ENCODE measurements at places on chromosomes 5 and 9.
A peak's percentile ranks its signal among the peaks of the same experiment; 100 is the strongest.

GRCh38 chr5:85843535-85843934, 774.2 kb upstream of the COX7C start:
- no peak for DNase-seq

DNA sequence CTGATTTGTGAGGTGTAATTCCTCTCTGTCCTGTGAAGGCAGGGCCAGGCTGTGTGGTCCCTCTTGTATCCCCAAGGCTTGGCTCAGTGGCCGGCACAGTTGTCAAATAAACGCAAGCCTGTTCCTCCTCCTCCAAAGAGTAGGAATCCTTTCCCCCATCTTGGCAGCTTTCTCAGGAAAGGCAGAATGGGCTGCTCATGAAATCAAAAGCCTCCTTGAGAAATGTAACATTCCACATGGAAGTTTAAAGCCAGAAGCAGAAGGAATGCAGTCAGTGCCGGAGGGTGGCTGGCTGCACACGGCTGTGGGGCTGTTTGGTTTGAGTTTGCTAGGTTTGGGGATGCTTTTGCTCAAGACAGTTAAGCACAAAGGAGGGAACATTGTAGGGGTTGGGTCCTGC, 34.5 kb upstream of the MED10 start:
- DNase-seq, result no peak

- no peak for DNase-seq
These were observed 18.9 kb downstream of the RALGPS1 start for GRCh38 chr9:126933334-126933980.

DNA sequence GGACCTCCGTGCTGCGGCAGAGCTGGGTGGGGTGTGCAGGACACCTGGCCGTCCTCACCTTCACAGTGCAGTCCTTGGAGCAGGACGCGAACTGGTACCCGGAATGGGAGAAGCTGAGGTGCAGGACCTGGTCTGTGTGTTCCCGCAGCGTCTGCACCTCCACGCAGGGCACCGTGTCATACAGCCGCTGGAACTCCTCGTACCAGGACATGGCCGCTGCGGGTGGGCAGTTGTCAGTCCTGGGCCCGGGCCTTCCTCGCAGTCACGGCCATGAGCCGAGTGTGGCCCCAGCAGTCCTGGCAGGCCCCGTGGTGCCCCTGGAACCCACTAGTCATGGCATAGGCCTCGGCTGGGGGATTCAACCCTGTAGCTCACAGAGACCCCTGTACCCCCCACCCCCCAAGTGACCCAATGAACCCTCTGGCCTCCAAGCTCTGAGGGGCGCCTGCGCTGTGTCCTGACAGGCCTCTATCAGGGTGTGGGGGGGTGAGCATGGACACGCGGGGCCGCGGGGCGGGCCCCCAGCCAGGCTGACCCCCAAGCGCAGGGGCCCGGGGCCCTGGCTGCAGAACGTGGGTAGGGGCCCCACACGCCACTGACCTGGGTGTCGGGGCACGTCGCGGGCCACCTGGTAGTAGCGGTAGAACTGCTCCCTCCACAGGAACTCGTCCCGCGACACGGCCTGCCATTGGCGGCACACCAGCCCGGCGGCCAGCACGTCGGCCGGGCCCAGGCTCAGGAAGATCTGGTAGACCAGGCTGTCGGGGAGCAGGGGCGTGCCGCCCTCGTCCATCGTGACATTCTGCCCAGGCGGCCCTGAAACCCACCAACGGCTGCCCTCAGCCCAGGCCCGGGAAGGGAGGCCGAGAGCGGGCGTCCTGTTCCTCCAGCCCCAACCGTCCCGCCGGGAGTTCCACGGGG, 987 bp downstream of the FBXW5 start:
- DNase-seq, result peak; percentile 25

- DNase-seq, result no peak
These were observed 93.5 kb downstream of the FGF1 start for GRCh38 chr5:142592365-142592764.

DNA sequence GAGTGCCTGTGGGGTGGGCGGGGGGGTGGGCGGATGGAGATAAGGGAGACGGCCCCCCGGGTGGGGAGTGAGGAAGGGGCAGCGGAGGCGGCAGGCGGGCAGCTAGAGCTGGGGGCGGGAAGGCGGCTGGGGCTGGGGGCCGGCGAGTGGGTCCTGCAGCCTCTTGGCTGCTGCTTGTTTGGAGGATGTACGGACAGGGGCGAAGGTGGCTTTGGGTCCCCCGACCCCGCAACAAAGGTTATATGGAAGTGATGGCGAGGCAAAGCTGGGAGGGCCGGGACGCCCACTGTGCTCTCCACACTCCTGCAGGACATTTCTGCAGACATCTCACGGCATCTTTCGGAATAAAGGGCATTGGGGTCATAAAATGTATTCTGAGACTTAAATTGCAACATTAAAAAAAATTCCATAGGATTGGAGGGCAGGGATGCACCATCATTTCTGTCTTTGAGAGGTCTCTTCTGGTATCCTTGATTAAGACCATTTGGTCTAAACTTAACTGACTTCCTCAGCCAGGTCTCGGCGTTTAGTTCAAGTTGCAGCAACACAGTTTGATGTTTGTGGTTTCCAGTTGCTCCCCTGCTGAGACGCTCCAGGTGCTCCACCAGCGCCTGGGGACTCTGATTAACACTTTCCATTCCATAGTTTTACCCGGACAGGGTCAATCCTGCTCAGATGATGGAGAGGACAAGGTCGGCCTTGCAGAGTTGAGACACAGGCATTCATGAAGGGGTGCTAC, 101.6 kb upstream of the SSBP2 start:
- peak; percentile 47 for DNase-seq

DNA sequence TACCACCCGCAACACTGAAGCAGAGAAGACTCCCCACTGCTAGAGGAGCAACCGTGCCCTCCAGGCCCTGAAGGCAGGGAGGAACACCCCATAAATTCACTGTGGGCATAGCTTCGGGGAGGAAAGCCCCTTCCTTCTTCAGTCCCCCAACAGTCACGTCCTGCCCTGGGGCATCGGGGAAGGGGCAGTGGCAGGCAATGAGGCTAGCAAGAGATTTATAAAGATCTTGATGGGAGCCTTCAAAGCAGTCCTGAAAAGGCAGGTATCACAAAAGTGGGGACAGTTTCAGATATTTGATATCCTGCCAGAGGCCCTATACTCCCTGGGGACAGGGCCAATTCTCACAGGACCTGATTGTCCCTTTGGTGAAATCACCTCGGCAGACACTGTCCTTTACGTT, 16.9 kb upstream of the TRIM14 start:
- DNase-seq, result no peak

DNA sequence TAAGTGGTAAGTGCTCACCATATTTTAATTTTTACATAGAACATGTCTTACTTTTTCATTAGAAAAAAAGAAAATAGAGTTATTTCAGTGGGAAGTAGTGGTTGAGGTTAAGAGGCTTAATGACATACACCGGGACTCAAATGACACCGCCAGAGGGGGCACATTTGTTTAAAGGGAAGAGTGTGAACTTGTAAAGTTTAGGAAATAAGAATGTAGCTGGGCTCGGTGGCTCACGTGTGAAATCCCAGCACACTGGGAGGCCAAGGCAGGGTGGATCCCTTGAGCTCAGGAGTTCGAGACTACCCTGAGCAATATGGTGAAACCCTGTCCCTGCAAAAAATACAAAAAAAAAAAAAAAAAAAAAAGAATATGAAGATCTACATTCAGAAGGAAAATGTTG, 43.4 kb upstream of the TNFAIP8 start:
- DNase-seq, result no peak

GRCh38 chr9:137436761-137437600, 4.2 kb downstream of the ENTPD8 start:
- no peak for DNase-seq

- DNase-seq, result no peak
These were observed 54.6 kb downstream of the SCAI start for GRCh38 chr9:125088752-125089151.

GRCh38 chr9:81832571-81833285, 95.5 kb upstream of the SPATA31D4 start:
- DNase-seq, result no peak

GRCh38 chr5:152465140-152465539, 60.1 kb upstream of the NMUR2 start:
- DNase-seq, result no peak

DNA sequence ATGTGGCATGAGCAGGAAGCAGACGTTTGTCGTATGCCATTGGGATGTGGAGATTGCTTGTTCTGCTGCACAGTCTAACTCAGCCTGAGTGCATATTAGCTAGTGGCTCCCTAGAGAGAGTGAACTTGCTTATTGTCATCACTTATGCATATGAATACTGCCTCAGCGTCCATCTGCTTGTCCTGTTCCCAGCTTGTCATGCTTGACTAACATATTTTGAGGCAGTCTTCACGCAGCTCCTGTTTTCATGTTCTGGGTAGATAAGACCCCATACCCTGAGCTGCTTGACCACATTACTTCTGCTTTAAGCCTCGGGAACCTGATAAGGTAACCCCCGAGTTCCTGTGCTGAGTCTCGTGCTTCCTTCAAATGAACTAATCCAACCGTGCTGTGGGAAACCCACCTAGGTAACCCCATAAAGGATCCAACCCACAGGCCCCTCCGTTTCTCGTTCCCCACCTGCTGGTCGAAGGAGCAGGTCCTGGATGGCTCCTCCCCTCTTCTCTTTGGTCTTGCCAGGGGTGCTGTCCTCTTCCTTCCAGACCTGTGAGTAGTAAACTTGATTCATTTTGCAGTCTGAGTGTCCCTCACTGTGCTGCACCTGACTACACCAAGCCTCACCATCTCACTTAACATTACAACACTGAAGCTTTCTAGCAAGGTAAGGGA, 25.0 kb downstream of the ANKRD33B start:
- DNase-seq, result no peak

- peak; percentile 65 for DNase-seq
These were observed 164.9 kb downstream of the PBX3 start for GRCh38 chr9:125911861-125912644.

GRCh38 chr5:180807654-180808414, 5.2 kb upstream of the MGAT1 start:
- DNase-seq, result no peak

GRCh38 chr9:4510546-4511322, 20.5 kb downstream of the SLC1A1 start:
- no peak for DNase-seq

DNA sequence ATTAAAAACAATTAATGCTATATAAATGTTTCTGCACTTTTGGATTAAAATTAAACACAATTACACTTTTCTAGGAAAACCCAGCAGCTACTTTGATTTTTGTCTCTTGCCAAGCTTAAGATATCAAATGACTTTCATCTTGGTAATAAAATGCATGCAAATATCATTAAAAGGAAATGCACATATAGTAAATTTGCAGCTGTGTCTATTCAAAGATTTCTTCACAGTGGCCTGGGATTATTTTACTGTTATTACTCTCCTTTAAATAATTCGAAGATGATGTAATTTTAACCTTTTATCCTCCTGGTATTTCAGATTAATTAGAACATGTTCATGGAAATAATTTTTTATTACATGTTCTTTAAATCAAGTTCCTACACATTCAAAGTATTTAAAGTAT, 529.5 kb upstream of the RGMB start:
- no peak for DNase-seq

DNA sequence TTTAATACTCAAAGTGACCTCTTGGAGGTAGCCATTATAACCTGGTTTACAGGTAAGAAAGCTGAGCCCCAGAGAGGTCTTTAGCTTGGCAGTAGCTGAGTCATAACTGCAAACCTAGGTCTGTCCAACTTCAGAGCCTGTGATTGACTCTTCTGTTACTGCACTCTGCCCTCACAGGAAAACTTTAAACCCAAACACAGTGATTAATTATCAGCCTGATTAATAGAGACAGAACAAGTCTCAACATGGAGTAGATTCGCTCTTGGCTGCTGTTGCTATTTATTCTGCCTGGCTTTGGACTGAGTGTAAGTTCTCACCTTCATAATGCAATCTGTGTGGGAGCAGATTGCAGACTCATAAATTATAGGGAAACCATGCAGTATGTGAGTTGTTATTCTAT, 27.4 kb upstream of the TXN start:
- DNase-seq, result no peak

- DNase-seq, result no peak
These were observed 189.4 kb downstream of the CCDC192 start for GRCh38 chr5:127892467-127893207.

GRCh38 chr9:74479711-74480110, 17.4 kb upstream of the RORB start:
- DNase-seq, result no peak

GRCh38 chr9:99023231-99023630, 79.5 kb downstream of the COL15A1 start:
- DNase-seq, result no peak

DNA sequence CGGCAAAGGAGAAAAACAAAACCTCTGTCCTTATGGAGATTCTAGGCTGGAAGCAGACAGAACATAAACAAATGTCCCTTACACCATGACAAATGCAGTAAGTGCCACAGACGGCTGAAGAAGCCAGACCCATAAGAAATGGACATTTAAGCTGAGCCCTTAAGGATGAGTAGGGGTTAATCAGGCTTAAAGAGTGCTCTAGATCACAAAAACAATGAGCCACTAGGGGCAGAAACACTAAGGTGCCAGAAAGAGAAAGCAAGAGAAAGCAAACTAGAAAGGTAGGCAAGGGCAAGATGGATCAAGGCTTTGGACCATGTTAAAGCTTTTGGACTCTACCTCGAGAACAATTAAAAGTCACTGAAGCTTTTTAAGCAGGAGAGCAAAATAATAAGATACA, 326.9 kb upstream of the WWC1 start:
- no peak for DNase-seq

GRCh38 chr5:101687349-101687985, 608.6 kb downstream of the SLCO4C1 start:
- no peak for DNase-seq

DNA sequence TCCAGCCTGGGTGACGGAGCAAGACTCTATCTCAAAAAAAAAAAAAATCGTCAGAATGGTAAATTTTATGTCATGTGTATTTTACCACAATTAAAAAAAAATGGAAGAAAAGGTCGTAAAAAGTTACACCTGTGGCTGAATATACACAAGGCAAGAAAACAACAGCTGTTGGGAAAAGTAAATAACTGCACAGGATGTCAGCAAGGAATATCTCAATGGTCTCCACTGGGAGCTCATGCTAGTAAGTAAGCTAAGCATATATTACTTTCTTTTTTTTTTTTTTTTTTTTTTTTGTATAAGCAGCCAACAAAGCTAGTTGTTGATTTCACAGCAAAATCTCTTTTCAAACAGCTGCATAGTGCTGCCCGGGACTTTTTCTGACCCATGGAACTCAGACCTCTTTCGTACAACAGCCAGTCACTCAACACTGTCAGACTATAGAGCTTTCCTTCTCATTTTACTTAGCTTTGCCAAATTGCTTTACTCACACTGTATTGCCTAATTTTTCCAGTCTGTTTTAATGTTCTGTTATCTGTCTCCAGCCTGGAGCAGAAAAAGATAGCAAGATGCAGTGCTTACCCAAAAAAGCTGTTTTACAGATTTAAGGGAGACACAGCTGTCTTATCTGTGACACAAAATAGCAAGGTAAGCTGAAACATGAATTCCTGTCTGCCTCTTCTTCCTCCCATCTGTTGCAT, 175.9 kb downstream of the ENC1 start:
- peak; percentile 18 for DNase-seq

GRCh38 chr5:2032432-2032831, 149.7 kb upstream of the IRX4 start:
- no peak for DNase-seq

GRCh38 chr5:115850744-115851416, 9.1 kb downstream of the AP3S1 start:
- no peak for DNase-seq

- DNase-seq, result no peak
These were observed 376.9 kb upstream of the KCNN2 start for GRCh38 chr5:113984928-113985327.

GRCh38 chr5:169801324-169801777, 164.3 kb downstream of the DOCK2 start:
- no peak for DNase-seq

GRCh38 chr9:36337002-36337401, 63.1 kb downstream of the RNF38 start:
- DNase-seq, result no peak

- no peak for DNase-seq
These were observed 2.5 kb downstream of the FEM1C start for GRCh38 chr5:115542086-115542485.
